ENCODE measurements at places on chromosomes 12 and 14. TPM values are rescaled to one million over a fixed set of nuclear protein-coding genes. Genes with fewer than 3 reads are reported as not detected.
A peak's percentile ranks its signal among the peaks of the same experiment; 100 is the strongest.

- H3K36me3 ChIP-seq: no peaks in the 10 kb centered on the region
- H3K27me3 ChIP-seq: no peaks in the 10 kb centered on the region
- peak; percentile 49 for DNase-seq
- no peak overlapping the region for H3K27ac ChIP-seq
- H3K4me1 ChIP-seq: peaks cover 2% of the 10 kb centered on the region
Observed at GRCh38 chr14:90697577-90698206, 118.5 kb downstream of the TTC7B start.

DNA sequence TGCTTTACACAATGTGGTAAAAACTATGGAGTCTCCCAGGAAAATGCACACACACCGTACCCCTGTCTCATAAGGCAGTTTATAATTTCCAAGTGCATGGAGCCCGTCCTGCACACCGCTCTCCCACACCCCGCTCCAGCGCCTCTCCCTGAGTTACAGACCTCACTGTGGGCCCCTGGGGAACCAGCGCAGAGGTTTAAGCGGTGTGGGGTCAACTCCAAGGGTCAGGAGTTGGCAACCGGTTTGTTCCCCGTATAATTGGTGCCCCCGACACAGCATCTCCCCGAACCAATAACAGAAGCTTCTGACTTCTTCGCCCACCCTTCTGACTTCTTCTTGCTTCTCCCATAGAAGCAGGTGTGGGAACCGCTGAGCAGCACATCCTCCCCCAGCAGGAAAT is 58.4 kb upstream of the DDX11 start:
- H3K27ac ChIP-seq: no peak overlapping the region
- H3K36me3 ChIP-seq: no peaks in the 10 kb centered on the region
- DNase-seq: no peak
- no peaks in the 10 kb centered on the region for H3K27me3 ChIP-seq

- H3K36me3 ChIP-seq: no peaks in the 10 kb centered on the region
- no peak overlapping the region for H3K4me3 ChIP-seq
- peaks cover 5% of the 10 kb centered on the region for H3K27me3 ChIP-seq
Observed at GRCh38 chr12:51265024-51265423, 5.2 kb downstream of the SMAGP start.

DNA sequence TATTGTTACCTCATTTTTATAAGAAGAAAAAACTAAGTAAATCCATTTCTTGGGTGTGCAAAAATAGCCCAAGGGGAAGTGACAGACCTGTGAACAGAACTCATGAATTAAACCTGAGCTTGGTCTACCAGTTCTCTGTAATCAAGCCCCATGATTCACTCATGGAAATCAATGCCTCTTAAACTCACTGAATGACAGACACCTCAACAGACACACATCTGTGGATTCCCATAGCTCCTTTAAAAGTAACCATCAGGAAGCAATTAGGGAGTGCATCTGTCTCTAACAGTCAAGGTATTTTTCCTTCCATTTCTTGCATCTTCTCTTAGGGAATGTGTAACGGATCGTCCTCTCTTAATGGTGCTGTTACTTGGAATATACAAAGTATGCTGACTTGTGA is 215.0 kb upstream of the EEA1 start:
- no peaks in the 10 kb centered on the region for H3K36me3 ChIP-seq
- DNase-seq: no peak
- no peaks in the 10 kb centered on the region for H3K27me3 ChIP-seq
- H3K4me3 ChIP-seq: no peak overlapping the region
- H3K4me1 ChIP-seq: no peaks in the 10 kb centered on the region

- no peaks in the 10 kb centered on the region for H3K4me1 ChIP-seq
- no peak overlapping the region for H3K4me3 ChIP-seq
- H3K36me3 ChIP-seq: no peaks in the 10 kb centered on the region
Observed at GRCh38 chr14:54003064-54003463, 46.4 kb upstream of the BMP4 start.

GRCh38 chr12:15672671-15673270 is 116.4 kb downstream of the EPS8 start:
- no peaks in the 10 kb centered on the region for H3K36me3 ChIP-seq
- H3K4me3 ChIP-seq: no peak overlapping the region
- no peak for DNase-seq
- H3K4me1 ChIP-seq: no peaks in the 10 kb centered on the region
- H3K27me3 ChIP-seq: no peaks in the 10 kb centered on the region

DNA sequence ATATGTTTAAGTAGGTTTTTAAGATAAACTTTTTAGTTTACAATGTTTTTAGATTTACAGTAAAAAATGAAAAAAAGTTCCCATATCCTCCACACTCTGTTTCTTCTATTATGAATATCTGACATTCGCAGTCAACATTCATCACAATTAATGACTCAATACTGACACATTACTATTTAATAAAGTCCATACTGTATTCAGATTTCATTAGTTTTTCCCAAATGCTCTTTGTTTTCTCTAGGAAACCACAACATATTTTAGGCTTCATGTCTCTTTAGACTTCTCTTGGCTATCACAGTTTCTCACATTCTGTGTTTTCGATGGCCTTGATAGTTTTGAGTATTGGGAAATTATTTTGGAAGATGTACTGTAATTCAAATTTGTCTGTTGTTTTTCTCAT is 399.8 kb downstream of the SLC6A15 start:
- no peaks in the 10 kb centered on the region for H3K4me1 ChIP-seq
- H3K36me3 ChIP-seq: no peaks in the 10 kb centered on the region
- H3K27me3 ChIP-seq: no peaks in the 10 kb centered on the region
- H3K27ac ChIP-seq: no peak overlapping the region
- no peak overlapping the region for H3K4me3 ChIP-seq

- no peaks in the 10 kb centered on the region for H3K4me1 ChIP-seq
- no peak for DNase-seq
- no peak overlapping the region for H3K4me3 ChIP-seq
- no peaks in the 10 kb centered on the region for H3K27me3 ChIP-seq
- no peak overlapping the region for H3K27ac ChIP-seq
Observed at GRCh38 chr14:100416921-100417860, 94.1 kb downstream of the SLC25A47 start.

- H3K36me3 ChIP-seq: no peaks in the 10 kb centered on the region
- H3K27me3 ChIP-seq: no peaks in the 10 kb centered on the region
- no peak overlapping the region for H3K27ac ChIP-seq
Observed at GRCh38 chr12:70925539-70925938, 5.0 kb upstream of the PTPRR start.

DNA sequence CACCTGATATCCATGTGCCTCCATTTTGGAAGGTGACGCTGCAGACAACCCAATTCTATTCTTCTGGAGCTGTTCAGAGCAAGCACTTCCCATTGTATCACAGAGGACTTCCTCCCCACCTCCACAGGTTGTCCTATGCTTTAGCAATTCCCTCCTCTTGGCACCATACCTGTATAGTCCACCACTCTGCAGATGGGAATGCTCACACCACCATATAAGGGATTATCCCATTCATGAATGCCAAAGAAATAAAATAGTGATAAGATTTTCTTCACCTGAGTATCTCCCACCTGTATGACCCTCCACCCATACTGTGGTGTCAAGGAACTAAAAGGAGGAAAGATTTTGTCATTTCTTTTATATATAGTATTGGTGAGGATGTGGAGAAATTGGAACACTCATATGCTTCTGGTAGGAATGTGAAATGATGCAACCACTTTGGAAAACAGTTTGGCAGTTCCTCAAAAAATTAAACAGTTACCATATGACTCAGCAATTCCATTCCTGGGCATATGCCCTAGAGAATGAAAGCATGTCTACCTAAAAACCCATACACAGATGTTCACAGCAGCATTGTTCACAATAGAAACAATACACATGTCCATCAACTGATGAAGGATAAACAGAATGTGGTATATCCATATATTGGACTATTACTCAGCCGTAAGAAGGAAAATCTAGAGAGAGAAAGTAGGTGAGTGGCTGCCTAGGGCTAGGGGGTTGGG is 75.2 kb downstream of the FIGNL2 start:
- no peaks in the 10 kb centered on the region for H3K27me3 ChIP-seq
- no peak overlapping the region for H3K27ac ChIP-seq
- no peak overlapping the region for H3K4me3 ChIP-seq
- no peak for DNase-seq

- H3K36me3 ChIP-seq: peaks cover 65% of the 10 kb centered on the region
- H3K27me3 ChIP-seq: no peaks in the 10 kb centered on the region
- H3K4me3 ChIP-seq: no peak overlapping the region
- H3K4me1 ChIP-seq: no peaks in the 10 kb centered on the region
- H3K27ac ChIP-seq: no peak overlapping the region
Observed at GRCh38 chr12:48340943-48341342, 9.8 kb downstream of the ZNF641 start.

DNA sequence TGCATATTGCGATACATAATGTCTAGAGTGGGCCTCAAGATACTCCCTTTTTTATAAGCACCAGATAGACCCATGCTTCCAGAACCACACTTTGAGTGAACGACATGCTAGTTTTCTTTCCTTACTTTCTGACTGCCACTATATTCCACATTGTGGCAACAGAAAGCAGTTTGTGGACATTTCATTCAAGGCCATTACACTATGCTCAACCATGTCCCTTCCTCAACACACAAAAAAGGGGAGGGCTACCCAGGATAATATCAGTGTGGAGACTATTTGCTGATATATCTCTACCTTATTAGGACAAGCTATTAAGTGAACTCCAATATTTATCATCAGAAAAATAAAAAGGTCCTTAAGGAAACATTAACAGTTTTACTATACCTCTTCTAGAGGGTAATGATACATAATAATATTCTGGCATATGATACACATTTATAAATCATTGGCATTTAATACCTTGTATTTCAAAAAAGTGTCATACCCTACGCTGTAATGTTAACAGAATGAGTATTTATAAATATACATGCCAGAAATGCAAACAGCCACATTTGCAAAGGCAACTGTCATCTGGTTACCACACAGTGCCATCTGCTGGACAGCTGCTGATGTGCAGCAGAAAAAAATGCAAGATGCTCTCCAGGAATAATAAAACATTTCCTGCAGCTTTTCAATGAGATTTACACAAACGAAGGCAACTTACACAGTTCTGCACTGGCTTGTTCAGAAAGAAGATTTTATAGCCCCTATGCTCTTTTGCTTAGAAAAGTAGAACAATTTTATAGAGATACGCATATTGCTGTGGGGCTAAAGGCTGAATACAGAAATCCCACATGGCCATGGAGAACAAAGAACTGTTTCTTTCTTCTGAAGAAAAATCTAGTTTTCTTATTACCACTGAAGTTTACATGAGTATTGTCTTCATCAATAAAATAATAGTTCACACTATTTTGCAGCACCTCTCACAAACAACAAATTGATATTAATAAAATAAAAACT is 182.2 kb upstream of the GRIP1 start:
- no peaks in the 10 kb centered on the region for H3K4me1 ChIP-seq
- H3K36me3 ChIP-seq: no peaks in the 10 kb centered on the region
- H3K4me3 ChIP-seq: no peak overlapping the region
- DNase-seq: peak; percentile 59
- H3K27me3 ChIP-seq: no peaks in the 10 kb centered on the region

DNA sequence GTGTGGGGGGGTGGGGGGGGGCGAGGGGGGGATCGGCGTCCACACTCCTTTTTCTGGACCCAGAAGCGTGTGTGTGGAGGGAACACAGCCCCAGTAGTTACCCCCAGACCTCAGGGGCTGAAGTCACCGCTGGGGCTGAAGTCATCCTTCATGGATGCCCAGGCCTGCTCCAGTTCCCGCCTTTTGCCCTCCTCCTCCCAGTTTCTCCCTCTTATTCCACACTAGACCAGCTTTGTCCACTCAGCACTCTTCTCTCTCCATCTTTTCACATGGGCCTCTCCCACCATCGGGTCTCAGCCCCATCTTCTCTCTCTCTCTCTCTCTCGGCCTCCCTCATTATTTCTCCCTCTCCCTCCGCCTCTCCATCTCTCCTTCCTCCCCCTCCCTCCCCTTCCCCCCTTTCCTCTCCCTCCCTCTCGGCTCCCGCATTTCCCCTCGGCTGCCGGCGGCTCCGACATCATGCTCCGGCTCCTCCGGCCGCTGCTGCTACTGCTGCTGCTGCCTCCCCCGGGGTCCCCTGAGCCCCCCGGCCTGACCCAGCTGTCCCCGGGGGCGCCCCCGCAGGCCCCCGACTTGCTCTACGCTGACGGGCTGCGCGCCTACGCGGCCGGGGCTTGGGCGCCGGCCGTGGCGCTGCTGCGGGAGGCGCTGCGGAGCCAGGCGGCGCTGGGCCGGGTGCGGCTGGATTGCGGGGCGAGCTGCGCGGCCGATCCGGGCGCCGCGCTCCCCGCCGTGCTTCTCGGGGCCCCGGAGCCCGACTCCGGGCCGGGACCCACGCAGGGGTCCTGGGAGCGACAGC is at the start of gene P3H3:
TSS of gene P3H3 (plus strand) at position 426 of the 799 bp plus-strand sequence. CDS start at position 460, 34 bp downstream.
- peak within 1 kb of the TSS; percentile 46 for H3K27ac ChIP-seq
- H3K4me3 ChIP-seq: peak within 1 kb of the TSS; percentile 42
- DNase-seq: no peak
- H3K4me1 ChIP-seq: peaks cover 33% of the 10 kb centered on the region
- no peaks in the 10 kb centered on the region for H3K36me3 ChIP-seq

DNA sequence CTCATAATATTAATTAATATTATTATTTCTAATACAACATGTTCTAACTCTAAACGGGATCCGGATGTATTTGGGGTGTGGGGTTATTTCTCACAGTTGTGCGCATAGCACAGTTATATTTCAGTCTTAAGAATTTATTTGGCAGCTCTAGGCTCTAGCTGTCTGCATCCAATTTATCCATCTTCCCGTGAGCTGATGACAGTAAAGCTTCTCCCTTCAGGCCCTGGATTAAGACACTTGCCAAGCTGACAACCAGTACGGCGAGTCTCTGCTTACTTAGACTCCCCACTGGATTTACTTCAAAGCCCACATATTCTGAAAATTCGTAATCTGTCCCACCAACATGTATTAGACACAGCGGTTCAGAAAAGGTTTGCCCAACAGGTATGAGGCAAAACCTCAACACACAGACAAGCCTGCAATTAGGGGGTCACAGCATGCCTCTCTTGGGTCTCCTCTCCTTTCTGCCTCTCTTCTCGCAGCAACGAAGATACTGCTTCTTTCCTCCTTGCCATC is 232.9 kb upstream of the TMTC1 start:
- DNase-seq: no peak
- no peaks in the 10 kb centered on the region for H3K27me3 ChIP-seq
- H3K4me1 ChIP-seq: no peaks in the 10 kb centered on the region
- no peaks in the 10 kb centered on the region for H3K36me3 ChIP-seq

- no peaks in the 10 kb centered on the region for H3K4me1 ChIP-seq
- no peaks in the 10 kb centered on the region for H3K36me3 ChIP-seq
- no peak overlapping the region for H3K27ac ChIP-seq
- DNase-seq: no peak
- H3K4me3 ChIP-seq: no peak overlapping the region
Observed at GRCh38 chr12:114361545-114361944, 44.4 kb downstream of the TBX5 start.

GRCh38 chr12:84694116-84694515 is 218.5 kb downstream of the SLC6A15 start:
- no peaks in the 10 kb centered on the region for H3K27me3 ChIP-seq
- H3K4me3 ChIP-seq: no peak overlapping the region
- no peaks in the 10 kb centered on the region for H3K36me3 ChIP-seq

Gene CMTM5
- polyA plus RNA-seq: 0.37 TPM

Gene TAS2R20
- 0.30 TPM for polyA plus RNA-seq

Gene VWF
- polyA plus RNA-seq: 33.8 TPM

Gene TRIAP1
- polyA plus RNA-seq: 50.3 TPM

Gene TRPV4
- 0.59 TPM for polyA plus RNA-seq

Gene RNASE2
- 16.6 TPM for polyA plus RNA-seq

Gene FOXA1
- 0.11 TPM for polyA plus RNA-seq

Gene LAG3
- polyA plus RNA-seq: 4.8 TPM
